ENCODE measurements at places on chromosomes 4 and X. TPM values are rescaled to one million over a fixed set of nuclear protein-coding genes. Genes with fewer than 3 reads are reported as not detected.

GPR82 gene
- polyA plus RNA-seq, result not detected

IL13RA2 gene
- polyA plus RNA-seq, result 0.03 TPM

KLHL15 gene
- 4.8 TPM for polyA plus RNA-seq

NSDHL gene
- polyA plus RNA-seq, result 8.1 TPM

SMIM31 gene
- polyA plus RNA-seq, result not detected

DNA sequence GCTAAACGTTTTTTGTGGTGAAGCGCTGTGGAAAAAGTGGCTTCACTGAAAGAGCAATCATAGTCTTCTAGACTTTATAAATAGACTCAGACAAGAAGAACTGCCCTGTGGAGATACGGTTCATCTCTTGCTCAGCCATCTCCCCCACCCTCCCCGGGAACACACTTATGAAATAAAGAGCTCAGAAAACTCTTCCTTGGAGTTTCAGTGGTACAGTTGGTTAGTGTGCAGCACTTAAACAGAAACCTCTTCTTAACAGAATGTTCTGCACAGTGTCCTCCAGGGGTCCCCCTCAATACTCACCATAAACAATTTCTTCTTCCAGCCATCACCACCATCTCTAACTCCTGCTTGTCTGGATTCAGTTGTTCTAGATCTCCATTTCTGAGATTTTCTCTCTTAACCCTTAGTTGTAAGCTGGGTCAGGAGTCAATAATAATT is 313.0 kb downstream of the ARHGAP10 start:
- DNase-seq, result no peak

DNA sequence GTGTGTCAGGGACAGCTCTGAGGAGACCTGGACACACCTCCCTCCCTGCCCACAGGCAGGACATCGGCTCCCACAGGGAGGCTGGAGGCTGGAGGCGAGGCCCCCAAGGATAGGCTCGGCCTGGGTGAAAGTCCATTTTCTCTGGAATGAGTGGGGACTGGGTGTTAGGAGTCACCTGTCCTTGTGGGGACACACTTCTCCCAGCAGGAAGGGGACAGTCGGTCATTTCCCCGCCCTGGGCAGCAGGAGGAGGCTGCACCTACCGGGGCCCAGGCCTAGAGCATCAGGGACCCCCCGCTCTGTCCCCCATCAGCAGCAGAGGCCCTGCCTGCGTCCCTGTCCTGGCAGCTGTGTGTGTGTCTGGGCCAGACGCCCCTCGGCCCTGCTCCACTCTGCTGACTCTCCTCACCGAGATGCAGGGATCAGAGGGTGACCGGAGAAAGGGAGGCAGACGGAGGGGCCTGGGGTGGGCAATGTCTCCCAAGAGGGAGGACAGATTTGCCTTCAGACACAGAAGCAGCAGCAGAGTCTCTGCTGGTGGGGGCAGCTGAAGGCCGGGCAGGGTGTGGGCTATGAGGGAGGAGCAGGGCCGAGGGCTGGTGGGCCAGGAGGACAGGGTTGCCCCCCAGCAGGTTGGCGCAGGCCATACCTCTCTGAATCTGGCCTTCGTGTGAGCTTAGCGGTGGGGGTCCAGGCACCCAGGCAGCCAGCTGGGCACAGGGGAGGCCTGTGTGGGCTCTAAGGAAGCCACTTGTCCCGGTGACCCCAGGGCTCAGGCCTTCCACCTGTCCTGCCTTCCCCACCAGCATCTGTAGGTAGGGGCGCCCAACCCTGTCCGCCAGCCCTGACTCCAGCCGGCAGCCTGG is 125.7 kb upstream of the NKX1-1 start:
- DNase-seq, result peak; percentile 5

- no peak for DNase-seq
Observed at GRCh38 chr4:143025081-143025704, 159.5 kb upstream of the USP38 start.

DNA sequence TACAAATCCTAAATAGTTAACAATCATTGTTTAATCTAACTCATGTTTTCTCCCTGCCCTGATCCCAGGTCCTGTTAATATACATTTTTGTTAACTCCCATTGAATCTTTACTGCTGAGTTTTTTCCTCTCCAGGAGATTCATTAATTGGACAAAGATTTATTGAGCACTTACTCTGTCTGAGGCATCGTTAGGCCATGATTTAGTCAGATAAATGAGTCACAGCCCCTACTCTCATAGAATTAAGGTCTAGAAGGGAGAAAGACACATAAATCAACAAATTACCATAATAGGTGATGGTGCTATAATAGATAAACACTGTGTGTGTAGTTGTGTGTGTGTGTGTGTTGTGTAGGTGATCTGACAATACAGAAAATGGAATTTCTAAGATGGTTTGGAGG is 112.5 kb downstream of the MAPK10 start:
- DNase-seq, result no peak

DNA sequence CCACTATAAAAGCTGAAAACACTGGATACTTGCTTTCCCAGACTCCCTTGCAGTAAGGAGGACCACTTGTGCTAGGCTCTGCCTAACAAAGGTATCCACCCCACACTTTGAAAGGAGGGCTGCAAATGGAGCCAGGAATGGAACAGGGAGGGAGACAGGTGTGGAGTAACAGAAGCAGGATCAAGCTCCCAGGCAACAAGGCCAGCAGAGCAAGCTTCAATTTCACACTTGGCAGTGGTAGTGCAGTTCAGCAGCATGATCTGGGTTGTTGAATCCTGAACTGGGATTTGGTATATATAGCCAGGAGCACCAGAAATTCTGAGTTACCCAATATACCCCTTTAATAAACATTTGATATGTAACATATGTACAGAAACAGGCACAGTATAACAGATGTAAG is 9.8 kb downstream of the LAMP2 start:
- DNase-seq, result no peak

GRCh38 chr4:184472614-184473498 is 1.5 kb downstream of the IRF2 start:
- peak; percentile 93 for DNase-seq

- peak; percentile 60 for DNase-seq
Observed at GRCh38 chr4:101347267-101347556, at the start of gene PPP3CA. Gene PPP3CA (minus strand): TSS chr4:101347526.

- DNase-seq, result no peak
Observed at GRCh38 chr4:3303565-3303824, 10.7 kb downstream of the RGS12 start.
